KG1 (cell line): ENCODE measurements at places on chromosomes 6 and 20.

DNA sequence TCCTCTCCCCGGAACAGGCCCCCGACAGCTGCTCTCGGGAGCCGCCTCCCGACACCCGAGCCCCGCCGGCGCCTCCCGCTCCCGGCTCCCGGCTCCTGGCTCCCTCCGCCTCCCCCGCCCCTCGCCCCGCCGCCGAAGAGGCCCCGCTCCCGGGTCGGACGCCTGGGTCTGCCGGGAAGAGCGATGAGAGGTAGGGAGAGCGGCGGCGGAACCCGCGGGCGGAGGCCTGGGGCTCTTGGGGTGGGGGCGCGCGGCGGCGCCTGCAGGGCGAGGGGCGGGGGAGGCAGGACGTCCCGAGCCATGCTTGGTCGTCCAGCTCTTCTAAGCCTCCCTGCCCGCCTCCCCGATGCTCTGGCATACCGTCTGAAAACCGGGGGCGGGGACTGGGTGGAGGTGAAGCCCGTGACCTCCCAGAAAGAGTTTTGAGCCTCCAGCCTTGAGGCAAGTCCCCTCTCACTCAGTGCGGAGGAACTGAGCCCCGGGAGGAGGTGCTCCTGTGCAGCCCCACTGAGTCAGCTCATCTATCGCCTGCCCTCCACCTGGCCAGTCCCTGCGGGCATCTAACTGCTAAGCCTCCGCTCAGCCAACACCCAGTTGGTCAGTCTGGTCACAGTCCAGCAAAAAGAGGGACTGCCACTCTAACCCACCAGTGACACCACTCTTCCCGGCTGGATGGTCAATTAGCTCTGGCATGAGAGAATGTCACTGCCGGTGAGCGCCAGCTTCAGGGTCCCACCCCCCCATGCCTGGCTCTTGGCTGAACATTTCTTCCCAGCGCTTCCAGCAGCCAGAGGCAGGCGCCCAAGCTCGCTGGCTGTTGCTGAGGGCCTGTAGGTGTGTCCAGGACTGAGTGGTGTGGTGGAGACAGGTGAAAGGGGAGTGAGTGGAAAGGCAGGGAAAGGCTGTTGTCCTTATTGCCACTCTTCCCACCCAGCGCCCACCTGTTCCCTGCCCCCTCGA lies 482 bp downstream of the DDR1 start:
- DNase-seq: no peak

GRCh38 chr6:39130691-39131090 lies 15.7 kb upstream of the SAYSD1 start:
- no peak for DNase-seq

DNA sequence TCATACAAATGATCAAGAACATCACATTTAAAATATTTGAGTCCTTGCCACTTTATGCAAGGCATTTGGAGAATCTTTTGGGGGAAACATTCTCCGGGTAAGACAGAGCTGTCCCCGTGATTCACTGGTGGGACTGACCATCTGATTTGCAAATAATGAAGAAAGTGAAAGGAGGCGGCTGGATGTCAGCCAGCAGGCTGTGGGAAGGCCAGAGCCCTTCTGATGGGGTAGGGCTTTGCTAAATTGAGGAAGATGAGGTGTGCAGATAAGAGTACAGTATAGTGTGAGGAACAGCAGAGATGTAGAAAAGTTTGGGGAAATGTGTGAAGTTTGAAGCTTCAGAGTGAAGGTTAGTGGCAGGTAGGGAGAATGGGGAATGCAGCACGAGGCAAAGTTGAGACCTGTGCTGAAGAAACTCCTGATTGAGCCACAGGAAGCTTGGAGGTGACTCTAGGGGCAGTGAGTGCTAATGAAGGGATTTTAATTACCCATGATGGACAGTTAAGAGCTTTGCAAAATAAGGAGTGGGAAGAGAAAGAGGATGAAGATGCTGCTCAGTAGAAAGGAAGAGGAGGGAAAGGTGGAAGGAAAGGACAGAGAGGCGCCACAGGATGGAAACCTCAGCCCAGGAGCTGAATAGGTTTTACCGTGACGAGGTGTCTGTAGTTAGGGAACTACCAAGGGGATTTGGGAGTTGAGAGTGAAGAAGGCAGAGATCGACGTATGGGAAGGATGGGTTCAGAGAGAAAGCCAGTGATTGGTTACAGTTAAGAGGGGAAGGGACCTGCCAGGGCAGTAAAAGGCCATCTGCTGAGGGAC lies 68.7 kb downstream of the SNX9 start:
- DNase-seq: no peak

DNA sequence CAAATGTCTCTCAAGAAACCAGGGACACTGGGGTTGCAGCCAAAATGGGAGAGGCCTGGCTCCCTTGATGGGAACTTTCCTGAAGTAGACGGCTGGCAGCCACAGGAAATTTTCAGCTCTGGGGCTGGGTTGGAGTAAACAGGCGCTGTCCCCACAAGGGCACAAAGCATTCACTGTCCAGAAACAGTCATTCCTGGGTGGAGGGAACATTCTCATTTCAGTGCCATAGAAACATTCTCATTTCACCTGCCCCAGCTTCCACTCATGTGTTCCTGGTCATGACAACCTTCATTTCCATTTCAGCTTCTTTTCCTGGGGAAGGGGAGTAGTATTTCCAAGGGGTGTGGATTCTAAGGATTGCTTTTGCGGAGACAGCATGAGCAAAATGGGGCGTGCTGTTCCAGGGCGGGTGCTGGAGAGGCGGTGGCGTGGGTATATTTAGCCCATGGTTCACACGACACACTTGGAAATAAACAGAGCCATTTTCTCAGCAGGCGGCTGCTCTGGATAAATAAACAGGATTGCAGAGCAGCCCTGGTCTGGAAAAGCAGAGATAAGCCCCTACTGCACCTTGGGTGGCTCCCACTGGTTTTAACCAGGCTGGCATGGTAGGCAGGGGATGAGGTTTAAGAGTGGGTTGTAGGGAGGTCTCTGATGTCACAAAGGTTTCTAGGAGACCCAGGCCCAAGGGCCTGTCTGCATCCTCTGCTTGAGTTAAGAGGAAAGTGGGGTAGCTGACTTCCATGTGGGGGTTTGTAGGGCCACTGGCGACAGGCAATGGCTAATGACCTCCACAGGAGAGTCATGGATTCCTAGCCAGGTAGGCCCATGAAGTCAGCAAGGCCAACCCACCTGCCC lies 32.9 kb downstream of the COX4I2 start:
- DNase-seq: no peak

DNA sequence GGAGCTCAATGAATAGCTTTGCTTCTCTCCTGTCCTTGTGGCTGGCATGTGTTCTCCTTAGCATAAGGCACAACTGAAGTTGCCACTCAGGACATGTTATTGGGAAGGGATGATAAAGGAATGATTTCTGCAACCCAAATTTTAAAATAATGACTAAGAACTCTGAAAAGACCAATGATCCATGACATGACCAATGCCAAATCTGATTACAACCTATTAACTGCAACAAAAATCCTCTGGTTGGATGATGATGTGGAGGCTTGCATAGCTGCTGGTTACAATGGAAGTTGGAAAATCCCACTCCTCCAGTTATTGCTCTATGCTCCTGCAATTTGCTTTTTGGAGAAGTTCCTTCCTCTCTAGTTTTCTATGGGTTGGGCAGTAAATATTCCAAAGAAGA lies 63.4 kb upstream of the FBXL4 start:
- no peak for DNase-seq
